ENCODE measurements at places on chromosomes 3 and 15.
A peak's percentile ranks its signal among the peaks of the same experiment; 100 is the strongest.

DNA sequence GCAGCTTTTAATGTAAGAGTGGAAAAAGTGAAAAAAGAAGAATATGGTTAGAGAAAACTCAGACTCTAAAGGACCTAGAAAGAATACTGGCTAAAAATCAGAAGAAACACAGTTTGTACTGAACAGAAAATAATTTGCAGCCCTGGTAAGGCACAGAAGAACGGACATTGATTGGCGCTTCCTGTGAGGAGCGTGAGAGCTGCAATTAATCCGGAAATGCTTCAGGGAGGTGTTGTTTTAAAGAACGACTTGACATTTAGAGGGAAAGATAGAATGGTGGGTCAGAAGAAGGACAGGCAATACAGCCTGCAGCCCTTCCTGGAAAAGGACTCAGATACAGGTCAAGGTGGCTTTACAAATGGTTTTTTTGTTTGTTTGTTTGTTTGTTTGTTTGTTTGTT is 151.3 kb upstream of the TSC22D2 start:
- no peak for DNase-seq

DNA sequence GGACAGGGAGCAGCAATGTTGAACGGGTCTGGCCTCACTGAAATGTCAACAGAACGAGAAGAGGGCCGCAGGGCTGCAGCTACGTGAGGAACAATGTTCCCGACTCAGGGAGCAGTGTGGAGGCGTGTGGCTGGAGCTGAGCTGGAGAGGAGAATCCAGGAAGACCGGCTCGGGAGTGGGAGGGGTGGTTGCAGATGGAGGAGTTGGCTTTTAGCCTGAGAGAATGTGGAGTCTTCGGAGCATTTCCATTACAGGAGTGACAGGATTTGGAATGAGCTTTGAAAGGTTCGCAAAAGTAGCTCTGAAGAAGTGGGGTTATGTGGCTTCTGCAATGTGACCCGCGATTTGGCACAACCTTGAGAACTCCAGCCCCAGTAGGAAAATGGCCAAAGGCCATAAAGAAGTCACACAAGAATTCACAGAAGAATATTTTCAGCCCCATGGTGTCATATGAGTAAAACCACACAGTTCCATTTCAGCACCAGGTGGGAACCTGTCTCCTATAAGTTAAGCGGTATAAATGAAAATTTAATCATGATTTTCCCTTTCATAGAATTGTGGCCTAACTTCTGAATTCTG is 78.8 kb upstream of the NSMCE3 start:
- peak; percentile 31 for DNase-seq

DNA sequence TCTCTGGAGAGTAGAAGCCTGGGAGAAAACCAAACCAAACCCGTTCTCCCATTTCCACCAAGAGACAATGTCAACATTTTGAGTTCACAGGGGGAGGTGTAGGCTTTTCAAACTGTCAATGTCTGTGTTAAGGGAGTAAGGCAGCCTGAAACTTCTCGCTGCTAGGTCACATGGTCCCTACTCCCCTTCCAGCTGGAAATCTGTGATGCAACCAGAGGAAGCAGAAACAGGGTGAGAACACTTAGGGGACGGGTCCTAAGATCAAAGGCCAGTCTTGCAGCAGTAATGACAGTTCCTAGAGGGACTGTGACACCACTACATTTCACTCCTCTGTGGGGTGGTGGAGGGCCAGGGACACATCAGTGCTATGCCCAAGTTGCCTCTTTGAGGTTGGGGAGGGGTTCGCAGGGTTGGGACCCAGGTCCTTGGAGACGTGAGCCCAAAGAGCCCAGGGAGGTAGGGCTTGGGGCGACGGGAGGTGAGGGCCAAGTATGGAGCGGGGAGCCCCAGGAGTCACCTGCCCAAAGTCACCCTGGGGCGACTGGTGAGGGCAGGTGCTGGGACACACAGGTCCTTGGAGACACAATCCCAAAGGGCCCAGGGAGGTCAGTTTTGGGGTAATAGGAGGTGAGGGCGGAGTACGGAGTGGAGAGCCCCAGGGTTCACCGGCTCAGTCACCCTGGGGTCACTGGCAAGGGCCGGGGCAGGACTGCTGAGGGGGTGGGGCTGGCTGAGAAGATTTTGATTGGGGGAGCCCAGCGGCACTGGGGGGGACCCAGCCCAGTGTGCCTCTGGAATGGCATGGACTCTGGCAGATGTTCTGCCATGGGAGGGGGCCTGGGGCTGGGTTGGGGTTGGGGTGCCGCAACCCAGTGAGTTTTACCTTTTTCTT is 582 bp downstream of the GOLGA6L2 start:
- no peak for DNase-seq

DNA sequence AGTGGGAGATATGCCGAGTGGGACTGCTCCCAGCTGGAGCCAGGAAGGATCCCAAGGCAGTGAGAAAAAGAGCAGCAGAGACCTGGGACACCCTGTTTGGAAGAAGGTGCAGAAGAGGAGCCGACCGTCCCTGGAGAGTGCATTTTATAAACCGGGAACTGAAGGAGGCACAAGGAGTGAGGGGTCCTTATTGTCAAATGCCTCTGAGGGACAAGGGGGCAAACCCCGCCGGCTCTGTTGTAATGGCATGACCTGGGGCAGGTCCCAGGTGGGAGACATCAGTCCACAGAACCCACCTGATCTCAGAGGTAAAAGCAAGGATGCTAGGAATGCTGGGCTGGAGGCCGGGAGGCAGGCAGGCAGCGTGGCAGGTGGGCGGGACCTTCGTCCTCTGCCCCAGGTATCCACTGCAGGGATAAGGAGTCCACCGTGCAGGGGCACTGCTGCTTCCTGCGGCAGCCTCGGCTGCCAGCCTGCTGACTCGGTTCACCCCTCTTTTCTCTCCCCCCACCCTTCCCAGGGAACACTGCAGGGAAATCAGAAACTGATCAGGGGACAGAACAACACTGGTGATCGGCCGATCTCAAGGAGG is 26.9 kb downstream of the ADAMTS17 start:
- DNase-seq: no peak

GRCh38 chr3:59046839-59047238 is 3.0 kb downstream of the CFAP20DC start:
- DNase-seq: no peak

DNA sequence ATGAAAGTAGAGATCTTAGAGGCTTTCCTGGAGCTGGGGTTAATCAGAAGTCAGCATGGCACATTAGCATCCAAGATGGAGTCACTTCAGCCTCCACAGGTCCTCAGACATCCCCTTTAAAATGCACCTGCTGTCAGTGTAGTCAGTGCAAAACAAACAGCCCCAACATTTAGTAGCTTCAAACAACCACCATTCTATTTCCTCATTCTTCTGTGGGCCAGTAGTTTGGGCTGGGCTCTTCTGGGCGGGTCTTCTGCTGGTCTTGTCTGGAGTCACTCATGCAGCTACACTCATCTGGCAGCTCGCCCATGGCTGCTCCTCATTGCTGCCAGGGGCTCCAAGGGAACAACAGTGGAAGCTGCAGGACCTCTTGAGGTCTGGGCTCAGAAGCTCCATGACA is 99.9 kb downstream of the TLE3 start:
- DNase-seq: peak; percentile 39

DNA sequence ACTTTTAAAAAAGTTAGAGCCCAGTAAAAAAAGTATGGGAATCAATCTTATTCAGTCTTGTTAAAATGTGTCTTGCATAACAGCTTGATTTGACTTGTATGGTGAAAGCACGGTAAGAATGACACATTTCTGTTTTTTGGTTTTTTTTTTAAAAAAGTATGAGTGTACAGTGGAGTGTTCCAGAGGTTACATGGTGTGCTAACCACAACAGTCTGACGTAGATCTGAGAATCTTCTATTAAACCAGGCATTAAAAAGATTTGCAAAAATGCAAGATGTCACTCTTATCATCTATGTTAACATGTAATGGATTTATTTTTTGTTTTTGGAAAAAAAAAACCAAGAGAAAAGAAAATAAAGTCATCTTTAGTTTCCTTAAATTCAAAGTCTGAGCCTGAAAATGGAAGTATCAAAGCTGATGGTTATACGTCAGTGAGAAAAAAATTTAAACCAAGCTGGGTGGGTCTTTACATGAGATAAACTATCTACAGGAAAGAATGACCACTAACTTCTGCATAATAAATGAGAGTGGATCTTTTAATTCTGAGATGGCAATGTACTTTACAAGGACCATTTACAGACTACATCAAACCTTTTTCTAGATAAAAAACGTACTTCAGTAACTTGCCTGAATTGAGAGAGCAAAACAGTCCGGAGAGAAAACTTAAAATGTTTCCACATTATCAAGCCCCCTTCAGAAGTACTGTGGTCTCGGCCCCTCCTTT is 1.6 kb downstream of the GABPB1 start:
- peak; percentile 94 for DNase-seq

DNA sequence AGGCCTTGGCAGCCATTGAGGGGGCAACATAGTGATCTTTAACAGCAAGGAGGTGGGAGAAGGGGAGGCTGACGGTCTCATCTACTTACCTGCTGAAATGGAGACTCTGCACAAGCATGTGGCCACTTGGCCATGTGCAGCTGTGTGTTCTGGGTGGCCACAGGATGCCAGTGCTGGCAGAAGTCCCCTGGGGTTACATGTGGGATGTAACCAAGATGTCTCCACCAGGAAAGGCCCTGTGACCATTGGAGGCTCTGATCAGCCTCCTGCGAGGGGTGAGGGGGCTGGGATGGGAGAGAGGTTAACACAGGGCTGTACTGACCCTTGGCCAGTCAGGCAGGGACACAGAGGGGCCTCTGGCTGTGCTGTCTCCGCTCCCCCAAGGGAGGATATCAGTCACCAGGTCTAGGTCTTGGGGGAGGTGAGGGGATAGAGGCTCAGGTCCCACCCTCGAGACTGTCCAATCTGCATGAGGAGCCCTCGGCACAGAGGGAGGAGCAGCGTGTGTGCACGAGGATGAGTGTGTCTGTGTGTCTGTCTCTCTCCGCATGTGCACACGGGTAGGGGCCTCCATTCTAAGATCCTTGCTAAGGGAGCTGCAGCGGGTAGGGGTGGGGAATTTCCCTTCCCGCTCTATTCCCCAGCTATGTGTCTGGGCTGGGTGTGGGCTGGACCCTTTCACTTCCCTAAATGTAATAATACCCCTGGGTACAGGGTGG is 19.5 kb downstream of the PRKCD start:
- no peak for DNase-seq

DNA sequence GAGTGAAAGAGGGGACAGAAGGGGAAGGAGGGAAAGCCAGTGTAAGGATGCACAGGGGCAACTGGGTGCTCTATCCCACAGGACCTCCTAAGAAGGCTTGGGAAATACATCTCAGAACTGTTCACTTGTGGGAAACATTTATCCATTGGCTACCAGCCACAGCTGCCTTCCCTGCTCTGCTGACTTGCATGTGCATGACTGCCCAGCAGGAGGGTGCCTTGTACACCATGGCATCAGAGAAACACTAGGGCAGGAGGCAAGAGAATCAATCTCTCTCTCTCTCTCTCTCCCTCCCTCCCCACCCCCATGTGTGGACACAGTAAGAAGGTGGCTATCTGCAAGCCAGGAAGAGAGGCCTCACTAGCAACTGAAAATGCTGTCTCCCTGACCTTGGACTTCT is 62.9 kb upstream of the ZBTB38 start:
- DNase-seq: peak; percentile 76

DNA sequence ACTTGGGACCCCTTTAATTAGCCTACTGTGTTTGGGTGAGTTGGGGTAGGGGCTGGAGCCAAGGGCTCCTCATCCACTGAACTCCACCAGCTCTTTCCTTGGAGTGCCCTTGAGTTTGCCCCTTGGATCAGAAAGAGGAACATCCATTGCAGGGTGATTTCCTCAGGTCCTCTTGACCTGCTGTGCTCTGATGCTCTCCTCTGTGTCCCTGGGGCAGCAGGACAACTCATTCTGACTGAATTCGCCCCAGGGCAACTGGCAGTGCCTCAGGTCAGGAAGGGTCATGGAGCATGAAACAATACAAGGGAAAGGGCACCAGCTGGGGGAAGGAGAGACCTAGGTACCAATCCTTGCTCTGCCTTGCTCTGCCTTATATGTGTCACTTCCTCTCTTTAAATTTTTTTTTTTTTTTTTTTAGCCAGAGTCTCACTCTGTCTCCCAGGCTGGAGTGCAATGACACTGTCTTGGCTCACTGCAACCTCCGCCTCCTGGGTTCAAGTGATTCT is 47.8 kb downstream of the BSN start:
- DNase-seq: no peak

- DNase-seq: peak; percentile 82
Observed at GRCh38 chr3:16600780-16601536, 4.3 kb downstream of the DAZL start.

GRCh38 chr3:125078951-125079674 is 23.3 kb upstream of the HEG1 start:
- DNase-seq: peak; percentile 30

DNA sequence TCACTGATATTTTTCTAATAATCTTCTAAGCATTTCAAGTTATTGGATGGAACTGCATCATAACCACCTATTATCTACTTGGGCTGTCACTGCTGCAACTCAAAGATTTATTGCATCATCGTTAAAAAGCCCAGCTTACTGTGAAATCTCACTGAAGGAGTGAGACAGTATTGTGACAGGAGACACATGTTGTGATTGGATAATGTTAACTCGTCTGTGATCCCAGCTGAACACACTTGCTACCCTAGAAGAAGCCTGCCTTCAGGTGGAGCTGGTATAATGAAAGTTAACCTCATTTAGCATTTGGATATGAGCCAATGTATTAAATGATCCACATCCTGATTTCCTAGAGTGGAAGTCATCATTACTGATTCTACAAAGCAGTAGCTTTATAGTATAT is 138.1 kb downstream of the MAP2K5 start:
- DNase-seq: peak; percentile 9

DNA sequence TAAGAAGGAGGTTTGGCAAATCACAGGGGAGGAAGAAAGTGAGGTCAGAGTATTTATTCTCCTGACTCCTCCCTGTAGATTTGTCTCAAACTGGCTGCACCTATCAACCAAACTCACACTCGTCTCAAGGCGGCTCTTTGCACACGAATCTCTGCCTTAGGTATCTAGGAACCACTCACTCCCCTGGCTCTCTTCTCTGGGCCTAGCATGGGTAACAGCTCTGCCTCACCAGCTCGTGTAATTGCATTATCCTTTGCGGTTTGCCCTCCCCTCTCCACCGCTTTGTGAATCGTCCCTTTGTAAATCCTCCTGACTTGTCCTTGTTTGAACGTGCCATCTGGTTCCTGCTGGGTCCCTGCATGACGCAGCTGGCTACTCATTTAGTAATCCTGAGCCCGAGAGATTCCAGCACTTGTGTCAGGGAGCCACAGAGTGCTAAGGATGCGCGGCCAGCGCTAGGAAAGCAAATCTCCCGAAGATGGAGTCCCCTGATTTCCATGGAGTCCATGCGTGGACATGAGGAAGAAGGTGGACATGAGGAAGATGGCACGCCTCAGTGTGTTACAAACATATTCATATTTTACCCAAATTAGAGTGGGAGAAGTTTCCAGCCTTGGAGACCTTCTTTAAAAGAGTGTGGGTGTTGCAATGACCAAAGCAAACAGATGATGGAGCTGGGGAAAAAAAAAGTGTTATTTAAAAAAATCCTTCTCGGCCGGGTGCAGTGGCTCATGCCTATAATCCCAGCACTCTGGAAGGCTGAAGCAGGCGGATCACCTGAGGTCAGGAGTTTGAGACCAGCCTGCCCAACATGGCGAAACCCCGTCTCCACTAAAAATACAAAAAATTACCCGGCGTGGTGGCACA is 26.7 kb downstream of the NRROS start:
- peak; percentile 78 for DNase-seq
